ENCODE measurements at places on chromosomes 3 and 15.

DNA sequence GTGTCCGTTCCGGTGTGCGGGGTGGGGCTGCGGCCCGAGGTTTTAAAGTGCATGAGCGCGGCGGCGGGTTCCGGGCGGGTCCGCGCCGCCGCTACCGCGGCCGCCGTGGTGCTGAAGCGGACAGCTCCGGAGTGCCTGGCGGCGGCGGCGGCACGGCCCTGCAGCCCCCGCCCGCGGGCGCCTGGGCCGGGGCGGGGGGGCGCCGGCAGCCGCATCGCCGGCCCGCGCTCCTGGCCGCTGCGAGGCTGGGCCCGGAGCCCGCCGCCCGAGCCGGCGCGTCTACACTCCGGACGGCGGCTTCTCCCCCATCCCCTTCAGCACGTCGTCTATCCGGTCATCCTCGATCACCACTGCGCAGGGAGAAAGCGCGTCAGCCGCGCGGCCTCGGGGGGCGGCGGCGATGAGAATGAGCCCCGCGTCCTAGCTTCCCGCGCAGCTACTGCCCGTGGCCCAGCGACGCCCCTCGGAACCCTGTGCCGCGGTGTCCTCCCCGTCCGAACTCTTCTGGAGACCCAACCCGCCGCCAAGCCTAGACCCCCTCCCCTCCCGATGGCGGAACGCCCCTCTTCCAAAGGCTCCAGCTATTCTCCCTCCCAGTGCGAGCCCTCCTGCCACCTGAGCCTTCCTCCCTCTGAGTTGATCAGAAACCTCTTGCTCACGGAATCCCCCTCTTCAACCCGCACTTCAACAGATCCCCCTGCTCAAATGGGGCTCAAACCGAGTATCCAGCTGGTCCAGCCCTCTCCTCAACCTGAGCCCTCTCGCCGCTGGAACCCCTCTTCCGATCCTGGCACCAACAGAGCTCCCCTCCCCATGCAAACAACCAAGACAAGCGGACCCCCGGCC is 1.3 kb downstream of the CAMK2N2 start:
- peak; percentile 34 for DNase-seq

- DNase-seq = no peak
Measured at GRCh38 chr3:107077391-107077790, 299.8 kb upstream of the CCDC54 start.

DNA sequence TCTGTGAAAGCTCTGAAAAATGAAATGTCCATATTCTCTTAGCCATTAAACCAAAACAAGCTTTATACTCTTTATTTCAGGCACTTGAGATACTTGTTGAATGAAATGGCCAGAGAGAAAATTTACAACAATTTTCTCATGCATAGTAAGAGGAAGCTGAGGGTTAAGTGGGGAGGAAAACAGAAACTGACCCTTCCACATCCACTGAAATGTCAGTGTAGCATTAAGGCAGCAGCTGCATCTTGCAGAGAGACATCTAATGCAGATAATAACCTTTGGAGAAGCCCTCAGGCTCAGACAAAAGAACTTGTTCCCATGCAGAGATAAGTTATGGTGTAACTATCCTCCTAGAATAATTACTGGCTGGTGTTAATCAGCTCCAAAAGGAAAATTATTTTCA is 34.0 kb downstream of the ZDHHC23 start:
- DNase-seq = no peak

- no peak for DNase-seq
Measured at GRCh38 chr15:79314811-79315210, 3.9 kb downstream of the TMED3 start.

DNA sequence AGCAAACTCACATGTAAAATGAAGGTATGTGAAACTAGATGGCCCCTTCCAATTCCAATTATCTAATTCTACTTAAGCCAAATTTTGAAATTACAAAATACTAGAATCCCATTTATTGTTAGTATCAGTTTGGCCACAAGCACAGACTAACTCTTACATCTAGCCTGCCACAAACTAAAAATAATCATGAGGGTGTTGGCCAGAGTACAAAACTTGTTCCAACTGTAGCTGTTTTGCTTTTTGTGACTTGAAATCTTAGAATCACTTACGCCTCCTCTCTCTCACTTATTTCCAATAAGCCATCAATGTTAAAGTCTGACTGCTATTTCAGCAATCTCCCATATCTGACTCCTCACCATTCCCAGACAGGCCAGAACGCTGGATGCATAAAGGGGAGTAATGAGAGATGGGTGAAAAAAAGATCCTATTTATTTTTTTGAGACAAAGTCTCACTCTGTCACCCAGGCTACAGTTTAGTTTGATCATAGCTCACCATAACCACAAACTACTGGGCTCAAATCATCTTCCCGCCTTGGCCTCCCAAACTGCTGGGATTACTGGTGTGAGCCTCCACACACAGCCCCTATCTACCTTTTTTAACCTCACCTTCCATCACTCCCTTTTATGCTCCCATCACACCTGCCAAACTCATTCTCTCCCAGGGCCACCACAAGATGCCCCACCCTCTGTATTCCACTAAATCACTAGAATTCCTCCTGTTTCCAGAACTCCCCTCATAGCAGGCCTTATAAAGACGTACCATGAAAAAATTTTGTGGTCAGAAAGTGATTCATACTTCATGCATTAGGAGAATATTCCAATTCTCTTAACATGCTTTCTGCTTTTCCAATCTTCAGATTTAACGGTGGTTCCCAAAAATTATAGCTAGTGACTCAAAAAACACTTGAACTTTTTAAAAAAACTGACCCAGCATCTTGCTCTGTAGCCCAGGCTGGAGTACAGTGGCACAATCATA is 36.5 kb downstream of the ATOSA start:
- no peak for DNase-seq

- DNase-seq = no peak
Measured at GRCh38 chr15:48766196-48766595, 44.7 kb downstream of the CEP152 start.

DNA sequence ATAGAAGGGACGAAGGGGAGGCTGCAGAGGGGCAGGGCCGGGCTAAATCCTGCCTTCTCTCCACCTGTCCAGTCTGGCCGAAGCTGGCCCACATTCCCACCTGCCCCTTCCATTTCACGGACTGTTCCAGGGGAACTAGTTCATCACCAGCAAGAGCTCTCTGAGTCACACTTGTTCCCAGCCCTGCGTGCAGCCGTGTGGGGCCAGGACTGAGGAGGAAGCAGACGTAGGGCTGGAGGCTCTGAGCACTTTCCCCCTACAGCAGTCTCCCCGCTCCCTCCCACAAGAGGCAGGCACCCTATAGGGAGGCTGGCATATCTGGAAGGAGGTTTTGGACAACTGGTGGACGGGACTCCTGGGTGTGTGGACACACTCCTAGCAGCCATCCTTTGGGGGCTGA is 3.0 kb downstream of the ITIH4 start:
- no peak for DNase-seq

DNA sequence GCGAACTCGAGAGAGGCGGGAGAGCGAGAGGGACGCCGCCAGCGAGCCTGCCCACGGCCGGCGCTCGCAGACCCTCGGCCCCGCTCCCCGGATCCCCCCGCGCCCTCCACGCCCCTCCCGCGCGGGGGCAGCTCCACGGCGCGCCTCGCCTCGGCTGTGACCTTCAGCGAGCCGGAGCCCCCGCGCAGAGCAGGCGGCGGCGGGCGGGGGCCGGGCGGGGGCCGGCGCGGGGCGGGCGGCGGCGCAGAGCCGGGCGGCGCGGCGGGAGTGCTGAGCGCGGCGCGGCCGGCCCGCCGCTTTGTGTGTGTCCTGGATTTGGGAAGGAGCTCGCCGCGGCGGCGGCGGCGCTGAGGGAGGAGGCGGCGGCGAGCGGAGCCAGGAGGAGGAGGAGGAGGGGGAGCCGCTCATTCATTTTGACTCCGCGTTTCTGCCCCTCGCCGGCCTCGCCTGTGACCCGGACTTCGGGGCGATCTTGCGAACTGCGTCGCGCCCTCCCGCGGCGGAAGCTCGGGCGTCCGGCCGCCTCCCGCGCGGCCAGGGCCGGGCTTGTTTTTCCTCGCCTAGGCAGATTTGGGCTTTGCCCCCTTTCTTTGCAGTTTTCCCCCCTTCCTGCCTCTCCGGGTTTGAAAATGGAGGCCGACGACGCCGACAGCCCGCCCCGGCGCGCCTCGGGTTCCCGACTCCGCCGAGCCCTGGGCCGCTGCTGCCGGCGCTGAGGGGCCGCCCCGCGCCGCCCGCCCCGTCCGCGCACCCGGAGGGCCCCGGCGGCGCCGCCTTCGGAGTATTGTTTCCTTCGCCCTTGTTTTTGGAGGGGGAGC is 524 bp downstream of the IGF1R start:
- DNase-seq = peak; percentile 37

DNA sequence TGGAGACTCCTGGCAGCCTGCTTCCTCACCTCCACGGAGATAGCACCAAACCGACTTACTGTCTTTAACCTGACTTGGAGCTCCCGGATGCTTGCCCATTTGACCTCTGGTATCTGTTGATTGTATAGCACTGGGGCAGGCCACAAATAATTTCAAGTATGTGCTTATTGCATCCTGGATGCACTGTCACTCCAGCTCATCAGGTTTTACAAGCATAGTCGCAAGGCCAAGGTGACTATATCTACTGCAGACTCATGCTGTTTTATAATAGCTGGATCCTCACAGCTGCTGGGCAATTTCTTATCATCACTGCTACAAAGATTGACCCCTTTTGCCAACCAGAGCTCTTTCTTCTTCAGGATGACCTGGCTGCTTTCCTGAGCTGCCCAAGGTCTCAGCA is 45.6 kb downstream of the PEX5L start:
- DNase-seq = no peak

GRCh38 chr3:128084675-128085021 is 32.4 kb downstream of the SEC61A1 start:
- DNase-seq = no peak

- DNase-seq = no peak
Measured at GRCh38 chr3:134797741-134798451, 2.8 kb downstream of the EPHB1 start.

DNA sequence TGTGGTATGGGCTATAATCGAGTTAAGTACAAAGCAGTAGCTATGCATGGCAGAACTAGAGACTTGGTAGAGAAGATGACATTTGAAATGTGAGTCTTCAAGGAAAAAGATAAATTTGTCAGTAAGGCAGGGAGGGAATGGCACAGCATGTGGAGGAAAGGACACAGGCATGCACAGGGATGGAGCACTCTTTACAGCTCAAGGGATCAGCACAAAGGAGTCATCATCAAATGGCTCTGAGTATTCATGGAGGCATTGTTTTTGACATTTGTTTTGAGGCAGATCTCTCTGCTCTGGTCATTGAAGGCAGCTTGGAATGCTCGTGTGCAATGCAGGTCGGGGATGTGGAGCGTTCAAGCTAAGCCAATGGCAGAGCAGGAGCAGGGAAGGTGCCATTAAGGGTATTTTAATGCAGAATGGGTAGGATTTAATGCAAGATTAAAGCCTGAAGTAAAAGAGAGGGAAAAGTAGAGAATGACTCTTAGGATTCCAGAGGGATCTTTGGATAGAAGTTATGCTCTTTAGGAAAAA is 213.0 kb downstream of the MYRIP start:
- DNase-seq = no peak

DNA sequence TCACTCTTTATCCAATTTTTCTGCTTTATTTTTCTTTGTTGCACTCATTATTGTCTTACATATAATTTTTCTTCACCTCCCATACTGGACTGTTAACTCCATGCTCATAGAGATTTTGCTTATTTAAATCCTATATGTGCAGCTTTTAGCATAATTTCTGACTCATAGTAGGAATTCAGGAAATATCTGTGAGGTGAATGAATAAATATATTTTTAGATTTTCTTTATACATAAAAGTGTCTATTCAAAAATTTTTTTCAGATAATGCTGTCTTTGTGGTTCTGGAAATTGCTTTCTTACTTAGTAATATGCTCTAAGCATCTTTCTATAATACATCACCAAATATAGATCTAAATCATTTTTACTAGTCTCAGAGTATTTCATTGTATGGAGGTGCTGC is 191.8 kb upstream of the SUCLG2 start:
- no peak for DNase-seq

- peak; percentile 76 for DNase-seq
Measured at GRCh38 chr3:184335661-184336546, 1.5 kb upstream of the FAM131A start.

- no peak for DNase-seq
Measured at GRCh38 chr3:66342717-66343356, 122.0 kb downstream of the SLC25A26 start.

DNA sequence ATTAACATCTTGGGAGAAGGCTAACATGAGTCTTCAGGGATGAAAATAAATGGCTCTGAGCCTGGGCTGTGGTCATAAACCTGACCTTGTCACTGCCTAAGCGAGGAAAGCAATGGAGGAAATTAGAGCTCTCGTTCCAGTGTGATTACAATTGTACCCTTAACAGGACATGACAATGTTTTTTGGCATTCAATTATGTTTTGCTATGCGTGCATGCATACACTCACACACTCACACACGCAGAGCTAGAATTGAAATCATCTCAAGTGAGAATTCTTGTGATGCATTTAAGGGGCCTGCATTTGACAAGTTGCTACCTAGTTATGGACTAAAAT is 24.1 kb downstream of the ZNF80 start:
- DNase-seq = no peak

DNA sequence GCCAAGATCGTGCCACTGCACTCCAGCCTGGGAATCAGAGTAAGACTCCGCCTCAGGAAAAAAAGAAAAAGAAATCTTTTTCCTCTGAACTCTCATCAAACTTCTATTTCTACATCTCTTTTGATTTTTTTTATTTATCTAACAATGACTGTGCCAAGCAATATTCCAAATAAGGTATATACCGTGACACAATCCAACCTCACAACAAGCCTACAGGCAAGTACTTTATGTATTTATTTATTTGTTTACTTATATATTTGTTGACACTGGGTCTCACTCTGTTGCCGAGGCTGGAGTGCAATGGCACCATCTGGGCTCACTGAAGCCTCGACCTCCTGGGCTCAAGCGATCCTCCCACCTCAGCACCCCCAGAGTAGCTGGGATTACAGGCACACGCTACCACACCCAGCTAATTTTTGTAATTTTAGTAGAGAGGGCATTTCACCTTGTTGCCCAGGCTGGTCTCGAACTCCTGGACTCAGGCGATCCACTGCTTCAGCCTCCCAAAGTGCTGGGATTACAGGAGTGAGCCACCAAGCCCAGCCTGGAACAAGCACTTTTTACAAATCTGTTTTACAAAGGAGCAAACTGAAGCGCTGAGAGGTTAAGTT is 94.9 kb upstream of the CHD2 start:
- DNase-seq = no peak

DNA sequence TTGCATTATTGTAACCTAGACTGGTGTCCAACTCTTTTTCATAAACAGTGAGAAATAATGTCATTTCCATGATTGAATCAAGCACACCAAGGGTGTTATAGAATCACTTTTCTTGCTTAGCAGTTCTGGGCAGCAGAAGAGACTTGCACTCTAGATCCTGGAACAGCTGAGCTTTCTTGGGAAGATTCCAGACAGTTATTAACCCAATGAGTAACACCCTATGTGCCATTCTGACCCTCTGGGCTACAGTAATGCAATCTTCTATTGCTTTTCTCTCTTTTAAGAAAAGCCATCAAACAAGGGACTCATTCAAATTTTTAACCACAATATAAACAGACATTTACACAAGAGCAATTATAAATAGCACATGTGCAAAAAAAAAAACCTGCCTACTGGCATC is 39.3 kb upstream of the USP3 start:
- DNase-seq = no peak

- no peak for DNase-seq
Measured at GRCh38 chr3:67713764-67714469, 59.5 kb upstream of the SUCLG2 start.

Measured in SW 1271 (cell line).